ENCODE measurements at places on chromosomes 13 and 19. TPM values are rescaled to one million over a fixed set of nuclear protein-coding genes. Genes with fewer than 3 reads are reported as not detected.

FCER2 gene
- polyA plus RNA-seq = not detected

CYP4F3 gene
- 1.3 TPM for polyA plus RNA-seq

ZNF146 gene
- polyA plus RNA-seq = 132 TPM

SELENOV gene
- polyA plus RNA-seq = 16.0 TPM

GAS6 gene
- 30.4 TPM for polyA plus RNA-seq

MBD3L3 gene
- polyA plus RNA-seq = not detected

CPAMD8 gene
- 43.6 TPM for polyA plus RNA-seq

Measured in renal pelvis (tissue), 12 donors.